ENCODE measurements at places on chromosomes 13 and 19.

DNA sequence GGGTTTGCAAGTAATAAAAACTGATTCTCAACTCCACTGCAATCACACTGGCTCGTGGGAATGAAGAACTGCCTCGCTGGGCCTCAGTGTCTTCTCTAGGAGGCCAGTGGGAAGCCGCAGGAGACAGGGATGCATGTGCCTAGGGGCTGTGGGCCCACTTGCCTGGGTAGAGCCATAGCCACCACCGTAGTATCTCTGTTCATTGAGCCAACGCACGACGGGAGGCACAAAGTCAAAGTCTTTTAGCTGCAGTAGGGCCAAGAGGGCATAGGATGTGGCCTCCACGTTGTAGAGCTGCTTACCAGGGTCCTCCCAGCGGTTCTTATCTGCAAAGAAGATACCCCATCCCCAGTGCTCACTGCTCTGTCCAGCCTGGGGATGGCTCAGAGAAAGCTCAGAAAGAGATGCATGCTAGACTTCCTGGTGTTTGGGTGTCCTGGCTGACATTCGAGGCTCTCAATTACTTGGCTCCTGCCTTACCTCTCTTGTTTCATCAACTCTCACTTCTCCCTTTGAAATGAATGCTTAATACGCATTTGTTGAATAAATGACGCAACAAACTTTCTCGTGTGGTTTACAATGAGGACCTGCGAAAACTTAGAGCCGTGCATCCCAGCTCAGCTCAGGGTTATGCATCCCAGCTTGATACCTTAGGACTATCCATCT lies 16.1 kb upstream of the TNFSF14 start:
- no peak for DNase-seq

DNA sequence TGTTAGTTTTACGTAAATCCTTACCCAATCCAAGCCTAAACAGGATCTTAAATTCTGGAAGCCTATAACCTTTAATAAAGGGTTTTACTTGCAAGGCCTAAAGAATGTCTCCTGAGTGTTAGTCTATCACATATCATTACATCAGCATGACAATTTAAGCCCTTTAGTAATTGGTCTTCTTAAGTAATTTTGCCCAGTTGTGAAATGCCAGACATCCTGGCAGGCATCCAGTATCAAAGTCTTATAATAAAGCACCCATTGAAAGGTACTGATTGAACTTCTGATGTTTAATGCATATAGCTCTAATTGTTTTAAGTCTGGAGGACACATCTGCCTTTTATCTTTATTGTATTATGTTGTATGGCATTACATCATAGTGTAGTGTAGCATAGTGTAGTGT lies 1078.9 kb downstream of the SLITRK1 start:
- no peak for DNase-seq

DNA sequence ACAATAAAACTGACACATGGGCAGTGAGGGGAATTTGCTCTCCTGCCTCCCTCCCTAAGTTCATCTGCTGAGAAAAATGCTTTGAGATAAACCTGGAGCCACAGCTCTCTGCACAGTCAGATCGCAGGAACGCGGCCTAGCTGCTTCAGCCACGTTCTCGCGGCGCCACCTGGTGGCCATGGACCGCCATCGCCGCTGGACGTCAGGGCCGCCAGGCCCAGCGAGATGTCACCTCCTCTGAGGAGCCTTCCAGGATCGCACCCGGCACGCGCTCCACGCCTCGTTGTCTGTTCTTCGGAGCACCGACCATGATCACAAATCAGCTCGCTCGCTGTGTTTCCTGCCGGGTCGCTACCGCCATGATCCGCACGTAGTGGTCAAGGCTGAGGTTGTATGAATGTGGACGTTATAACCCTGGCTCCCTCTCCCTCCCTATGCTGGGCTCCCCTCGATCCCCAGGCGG lies 20.6 kb upstream of the USP29 start:
- DNase-seq: peak; percentile 17

GRCh38 chr13:96081888-96082287 lies 8.0 kb upstream of the HS6ST3 start:
- DNase-seq: no peak

DNA sequence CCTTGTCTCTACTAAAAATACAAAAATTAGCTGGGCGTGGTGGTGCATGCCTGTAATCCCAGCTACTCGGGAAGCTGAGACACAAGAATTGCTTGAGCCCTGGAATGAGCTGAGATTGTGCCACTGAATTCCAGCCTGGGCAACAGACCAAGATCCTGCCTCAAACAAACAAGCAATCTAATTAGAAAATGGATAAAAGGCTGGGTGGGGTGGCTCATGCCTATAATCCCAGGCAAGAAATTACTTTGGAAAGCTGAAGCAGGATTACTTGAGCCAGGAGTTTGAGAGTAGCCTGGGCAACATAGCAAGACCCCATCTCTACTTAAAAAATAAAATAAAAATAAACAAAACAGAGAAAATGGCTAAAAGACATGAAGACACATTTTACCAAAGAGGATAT lies 77.0 kb downstream of the CAB39L start:
- no peak for DNase-seq

Data from AML-193 (cell line).